Ascending aorta (tissue), 2 donors: ENCODE measurements at places on chromosomes 2 and 18.

DNA sequence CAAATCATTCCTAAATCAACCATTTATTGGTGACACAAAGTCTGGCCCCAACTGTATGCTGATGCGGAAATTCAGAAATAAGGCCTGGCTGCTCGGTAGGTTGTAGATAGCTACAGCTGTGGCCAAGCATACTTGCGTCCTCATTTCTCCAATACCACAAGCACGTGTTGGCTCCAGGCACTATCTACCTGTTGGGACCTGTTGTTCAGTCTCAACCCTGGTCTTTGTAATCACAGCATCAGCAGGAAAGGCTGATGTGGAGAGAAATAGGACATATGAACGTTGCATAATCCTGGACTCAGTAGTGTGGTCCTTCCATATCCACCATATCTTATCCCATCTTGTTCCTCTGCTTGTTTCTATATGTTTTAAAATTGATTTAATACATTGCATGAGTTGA, 212.6 kb downstream of the PMAIP1 start:
- no peak for DNase-seq

DNA sequence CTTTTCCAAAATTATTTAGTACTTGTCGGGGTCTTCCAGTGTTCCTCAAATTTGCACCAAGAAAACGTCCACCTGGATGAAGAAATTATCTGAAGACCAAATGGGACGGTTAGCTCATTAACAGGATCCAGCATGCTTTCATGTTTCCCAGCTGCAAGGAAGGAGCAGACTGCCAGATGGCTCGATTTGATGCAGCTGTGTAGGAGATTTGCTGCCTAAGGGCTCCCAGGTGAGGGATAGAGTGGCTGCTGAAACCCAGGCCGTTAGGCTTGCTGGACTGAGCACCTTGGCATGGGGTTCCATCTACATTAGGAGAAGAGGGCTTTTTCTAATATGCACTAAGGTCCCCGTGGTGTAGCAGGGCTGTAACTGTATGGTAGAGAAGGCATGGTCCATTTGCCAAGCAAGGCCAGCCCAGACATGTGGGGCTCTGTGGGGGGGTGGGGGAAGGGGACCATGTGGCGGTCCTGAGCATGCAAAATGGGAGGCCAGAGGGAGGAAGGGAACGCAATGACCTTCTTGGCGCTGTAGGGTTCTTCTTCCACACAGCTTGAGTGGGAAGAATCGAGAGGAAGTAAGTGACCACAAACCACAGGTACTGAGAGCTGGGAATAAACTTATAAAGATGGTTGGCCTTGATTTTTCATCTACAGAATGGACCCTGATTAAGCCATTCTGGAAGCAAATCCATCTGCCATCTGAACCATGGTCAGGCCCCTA, 144.0 kb downstream of the TMEM163 start:
- no peak for DNase-seq

DNA sequence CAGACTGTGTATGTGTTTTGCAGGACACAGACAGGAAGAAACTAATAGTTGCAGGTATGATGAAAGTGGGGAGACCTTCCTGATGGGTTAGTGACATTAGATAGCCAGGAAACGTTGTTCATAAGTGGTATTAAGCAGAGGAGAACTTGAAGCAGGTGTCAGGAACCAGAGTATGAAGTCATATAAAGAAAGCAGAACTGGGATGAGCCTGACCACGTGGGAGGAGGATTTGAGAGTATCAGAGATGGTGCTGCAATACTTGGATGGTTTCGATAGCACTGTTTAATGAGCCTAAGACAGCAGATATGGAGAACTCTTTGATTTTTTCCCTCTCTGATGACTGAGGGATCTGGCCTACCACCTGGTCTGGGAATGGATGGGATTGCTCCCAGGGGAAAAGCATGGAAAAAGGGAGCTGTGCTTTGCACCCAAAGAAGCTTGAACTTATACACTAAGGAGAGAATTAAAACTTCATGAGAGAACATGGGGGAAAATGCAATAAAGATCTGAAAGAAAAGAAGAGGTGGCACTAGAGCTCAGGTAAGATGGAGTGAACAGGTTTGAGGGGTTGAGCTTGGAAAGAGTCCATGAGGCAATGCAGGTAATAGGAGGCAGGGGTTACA, 226.0 kb upstream of the LRRTM1 start:
- DNase-seq: no peak

GRCh38 chr2:85785871-85786270, 32.1 kb downstream of the ATOH8 start:
- DNase-seq: no peak

DNA sequence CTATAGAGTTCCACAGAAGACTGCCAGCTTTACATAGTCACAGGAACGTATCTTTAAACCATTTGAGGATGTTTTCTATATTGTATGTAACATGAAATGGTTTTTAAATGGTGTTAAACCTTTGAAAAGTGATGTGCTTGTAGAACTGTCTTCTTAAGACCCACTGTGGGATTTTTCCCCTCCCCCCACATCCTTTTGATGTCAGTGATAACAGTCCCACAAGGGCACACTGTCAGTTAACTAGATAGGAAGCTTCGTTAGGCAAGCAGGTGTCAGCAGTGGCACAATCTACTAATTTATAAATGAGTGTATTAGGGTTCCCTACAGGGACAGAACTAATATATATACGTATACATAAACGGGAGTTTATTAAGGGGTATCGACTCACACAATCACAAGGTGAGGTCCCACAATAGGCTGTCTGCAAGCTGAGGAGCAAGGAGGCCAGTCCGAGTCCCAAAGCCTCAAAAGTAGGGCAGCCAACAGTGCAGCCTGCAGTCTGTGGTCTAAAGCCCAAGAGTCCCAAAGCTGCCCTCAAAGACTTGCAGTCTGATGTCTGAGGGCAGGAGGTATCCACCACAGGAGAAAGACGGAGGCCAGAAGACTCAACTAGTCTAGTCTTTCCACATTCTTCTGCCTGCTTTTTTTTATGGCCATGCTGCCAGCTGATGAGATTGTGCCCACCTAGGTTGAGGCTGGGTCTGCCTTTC, 23.8 kb upstream of the HNRNPLL start:
- DNase-seq: no peak

DNA sequence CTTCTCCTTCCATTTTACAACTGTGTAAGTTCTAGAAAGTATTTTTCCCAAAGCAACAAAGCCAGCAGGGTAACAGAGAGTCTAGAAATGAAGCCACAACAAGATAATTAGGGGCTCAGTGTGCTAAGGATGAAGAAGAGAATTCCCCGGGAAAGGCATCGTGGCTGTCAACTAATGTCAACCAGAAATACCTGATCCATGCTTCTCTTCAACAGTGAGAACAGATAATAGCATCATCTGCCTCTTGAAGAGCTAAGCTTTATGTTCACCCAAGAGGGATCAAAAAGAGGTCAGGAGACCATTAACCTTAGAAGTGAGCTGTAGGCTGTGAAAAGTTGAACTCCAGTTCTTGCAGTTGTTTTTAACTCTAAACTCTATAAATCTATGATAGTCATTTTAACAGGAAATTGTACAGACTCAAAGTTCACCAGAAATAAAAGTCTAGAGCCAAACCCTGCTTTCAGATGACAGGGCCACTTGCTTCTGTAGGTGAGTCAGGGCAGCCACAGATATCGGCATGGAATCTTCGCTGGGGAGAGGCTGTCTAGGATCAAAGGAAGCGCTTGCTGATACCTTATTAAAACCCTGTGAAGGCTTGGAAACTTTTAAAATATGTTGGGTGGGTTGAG, 540.7 kb upstream of the ID2 start:
- no peak for DNase-seq
